ENCODE measurements at places on chromosomes 1 and 21. TPM values are rescaled to one million over a fixed set of nuclear protein-coding genes. Genes with fewer than 3 reads are reported as not detected.
A peak's percentile ranks its signal among the peaks of the same experiment; 100 is the strongest.

- DNase-seq = no peak
Measured at GRCh38 chr1:27509127-27510080, 19.4 kb upstream of the WASF2 start.

GRCh38 chr1:29830383-29830782, 594.1 kb downstream of the PTPRU start:
- no peak for DNase-seq

DNA sequence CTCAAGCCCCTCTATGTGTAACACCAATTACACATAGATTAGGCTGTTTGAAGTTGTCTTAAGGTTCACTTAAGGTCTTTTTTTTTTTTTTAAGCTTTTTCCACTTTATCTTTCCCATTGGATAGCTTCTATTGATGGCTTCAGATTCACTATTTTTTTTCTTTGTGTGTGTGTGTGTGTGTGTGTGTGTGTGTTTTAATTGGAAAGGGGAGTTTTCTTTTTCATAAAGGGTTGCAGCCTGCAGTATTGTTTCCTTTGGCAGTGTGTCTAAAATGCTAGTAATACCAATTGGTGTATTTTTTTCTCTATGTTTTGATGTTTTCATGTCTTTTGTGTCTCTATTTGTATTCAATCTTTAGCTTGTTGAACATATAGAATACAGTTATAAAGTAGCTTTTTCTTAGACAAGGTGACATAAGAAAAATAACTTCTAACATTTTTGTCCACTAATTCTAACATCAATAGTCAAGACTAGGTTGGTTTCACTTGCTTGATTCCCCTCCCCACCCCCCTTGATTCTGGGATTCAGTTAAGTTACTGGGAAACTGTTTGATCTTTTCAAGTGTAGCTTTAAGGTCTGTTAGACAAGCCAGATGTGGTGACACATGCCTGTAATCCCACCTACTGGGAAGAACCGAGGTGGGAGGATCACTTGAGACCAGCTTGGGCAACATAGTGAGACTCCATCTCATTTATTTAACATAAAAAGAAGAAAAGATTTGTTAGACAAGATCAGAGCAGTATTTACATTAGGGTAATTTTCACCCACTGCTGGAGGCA, 21.4 kb downstream of the PRRC2C start:
- no peak for DNase-seq

GRCh38 chr1:227379555-227379892, 61.2 kb upstream of the CDC42BPA start:
- DNase-seq = no peak

DNA sequence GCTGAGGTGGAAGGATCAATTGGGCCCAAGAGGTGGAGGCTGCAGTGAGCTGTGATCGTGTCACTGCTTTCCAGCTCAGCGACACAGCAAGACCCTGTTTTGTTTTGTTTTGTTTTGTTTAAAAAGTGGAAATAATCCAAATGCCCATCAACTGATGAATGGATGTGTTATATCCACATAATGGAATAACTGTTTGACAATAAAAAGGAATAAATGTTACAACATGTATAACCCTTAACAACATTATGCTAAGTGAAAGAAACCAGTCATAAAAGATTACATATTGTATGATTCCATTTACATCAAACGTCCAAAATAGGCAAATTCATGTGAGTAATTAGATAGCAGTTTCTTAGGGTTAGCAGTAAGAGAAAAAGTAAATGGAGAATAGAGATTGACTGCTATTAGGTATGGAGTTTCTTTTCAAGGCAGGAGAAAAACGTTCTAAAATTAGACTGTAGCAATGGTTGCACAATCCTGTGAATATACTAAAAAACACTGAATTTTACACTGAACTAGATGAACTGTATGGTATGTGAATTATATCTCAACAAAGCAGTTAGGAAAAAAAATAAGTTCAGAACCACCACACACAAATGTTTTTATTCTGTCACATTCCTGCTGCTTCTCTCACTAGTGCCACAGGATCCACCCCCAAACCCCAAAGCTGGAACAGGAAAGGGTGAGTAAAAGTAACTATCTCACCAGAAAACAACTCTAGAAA, 15.7 kb downstream of the FOXJ3 start:
- DNase-seq = no peak

GRCh38 chr1:186845576-186846210, 16.9 kb downstream of the PLA2G4A start:
- no peak for DNase-seq

DNA sequence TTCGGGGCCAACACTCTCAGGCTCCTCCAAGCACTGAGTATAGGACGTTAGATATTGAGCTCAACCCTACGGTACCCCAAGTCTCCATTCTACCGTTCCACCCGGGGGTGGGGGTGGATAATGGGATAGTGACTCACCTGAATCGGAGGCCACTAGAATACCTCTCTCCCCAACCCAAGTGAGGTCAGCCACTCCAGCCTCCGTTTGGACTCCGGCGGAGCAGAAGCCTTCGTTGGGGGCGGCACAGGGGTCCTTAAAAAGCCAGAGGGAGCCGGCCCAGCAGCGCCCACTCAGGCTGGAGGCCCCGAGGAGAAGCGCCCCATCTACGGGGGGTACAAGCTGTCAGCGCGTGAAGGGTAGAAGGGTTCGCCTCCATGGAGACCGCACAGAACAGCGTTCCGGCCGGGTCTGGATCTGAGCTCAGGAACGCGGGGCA, 556 bp downstream of the WDR77 start:
- DNase-seq = peak; percentile 34

DNA sequence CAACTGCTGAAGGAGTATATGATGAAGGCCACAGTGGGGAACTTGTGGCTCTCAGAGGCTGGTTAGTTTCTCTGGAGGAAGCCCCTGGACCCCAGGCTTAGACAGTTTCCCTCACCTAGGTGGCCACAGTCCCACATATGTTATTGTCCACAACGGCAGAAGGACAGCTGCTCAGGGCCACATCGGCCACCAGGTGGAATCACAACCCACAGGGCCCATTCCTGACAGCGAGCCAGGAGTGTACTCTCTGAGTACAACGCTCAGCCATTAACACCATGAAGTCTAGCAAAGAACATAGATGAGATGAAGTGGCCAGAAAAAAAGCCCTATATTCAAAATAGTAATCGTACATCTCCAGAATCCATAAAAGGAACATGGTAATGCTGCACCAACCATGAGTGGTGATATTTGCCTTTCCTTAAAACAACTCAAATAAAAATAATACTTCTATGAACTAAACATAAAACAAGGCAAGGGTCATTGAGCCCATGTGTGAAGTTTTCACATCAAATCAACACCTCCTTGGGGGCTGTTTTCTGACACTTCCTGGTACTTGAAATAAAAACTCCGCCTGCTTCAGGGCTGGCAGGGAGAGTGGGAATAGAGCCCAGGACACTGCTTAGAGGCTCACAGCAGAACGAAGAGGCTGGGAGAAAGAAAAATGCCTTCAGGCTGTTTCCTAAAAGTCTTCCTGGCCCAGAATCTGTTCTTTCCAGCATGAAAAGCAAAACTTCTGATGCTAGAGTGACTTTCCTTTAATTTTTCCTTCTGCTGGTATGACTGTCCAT, 383.3 kb downstream of the HHAT start:
- no peak for DNase-seq

DNA sequence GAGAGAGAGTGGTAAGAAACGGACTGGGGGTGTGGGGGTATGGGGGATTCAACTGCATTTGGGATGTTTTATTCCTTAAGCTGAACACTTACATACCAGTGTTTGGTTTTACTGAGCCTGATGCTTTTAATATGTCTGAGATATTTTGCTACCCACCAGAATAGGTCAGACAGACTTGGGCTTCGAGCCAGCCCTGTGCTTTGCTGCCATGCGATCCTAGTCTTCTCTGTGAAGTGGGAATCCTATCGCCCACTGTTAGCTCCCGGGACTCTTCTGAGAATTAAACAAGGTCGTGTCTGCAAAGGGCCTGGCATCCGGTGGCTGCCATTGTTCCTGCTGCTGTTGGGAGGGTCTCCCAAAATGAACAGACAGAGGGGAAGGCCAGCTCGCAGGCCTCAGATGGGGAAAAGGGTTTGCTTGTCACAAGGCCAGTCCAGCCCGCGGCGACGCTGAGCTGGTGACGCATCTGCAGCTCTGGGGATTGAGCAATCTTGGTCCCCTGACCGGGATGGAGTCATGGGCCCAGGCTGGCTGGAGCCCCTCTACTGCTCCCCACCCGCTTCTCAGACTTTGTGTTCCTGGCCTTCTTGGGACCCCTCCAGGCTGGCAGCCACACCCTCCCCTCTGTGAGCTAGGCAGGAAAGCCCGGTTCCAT, 26.9 kb upstream of the ECE1 start:
- DNase-seq = no peak

DNA sequence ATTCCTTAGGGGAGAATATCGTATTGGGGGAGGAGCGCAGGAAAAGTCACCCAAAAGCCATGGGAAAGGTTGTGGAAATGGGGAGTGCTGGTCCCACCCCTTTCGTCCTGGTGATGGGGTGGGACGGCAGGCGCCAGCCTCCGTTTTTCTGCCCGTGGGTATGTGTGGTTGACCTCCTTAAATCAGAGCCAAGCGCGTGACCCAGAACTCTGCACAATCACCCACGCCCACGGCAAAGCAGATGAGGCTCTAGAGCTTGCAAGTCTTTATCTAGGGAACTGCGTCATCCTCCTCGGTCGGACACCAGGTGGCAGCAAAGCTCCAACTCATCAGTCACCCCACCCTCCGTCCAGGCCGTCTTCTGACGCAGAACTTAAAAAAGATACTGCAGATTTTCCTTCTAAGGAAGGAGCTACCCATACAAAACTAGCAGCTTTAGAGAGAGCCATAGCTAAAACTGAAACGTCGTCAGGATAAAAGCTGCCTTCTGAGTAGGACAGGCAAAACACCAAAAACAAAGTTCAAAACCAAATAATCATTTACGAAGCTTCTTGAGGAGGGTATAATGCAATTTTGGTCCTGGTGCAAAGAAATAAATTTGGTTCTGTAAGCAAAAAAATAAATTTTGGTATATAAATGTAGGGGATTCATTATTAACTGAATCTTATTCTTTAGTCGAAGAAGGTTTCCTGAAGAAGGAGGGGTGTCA, 62.0 kb downstream of the TBX19 start:
- peak; percentile 92 for DNase-seq

- DNase-seq = no peak
Measured at GRCh38 chr1:230206976-230207375, 139.9 kb downstream of the GALNT2 start.

FBXO2 gene
- 15.3 TPM for total RNA-seq

ARV1 gene
- total RNA-seq = 29.4 TPM

C1orf141 gene
- not detected for total RNA-seq
